ENCODE measurements at places on chromosomes 3 and 15.

GRCh38 chr3:137770835-137771399 lies 6.8 kb downstream of the SOX14 start:
- no peak for DNase-seq

- no peak for DNase-seq
These were observed 3.9 kb downstream of the MAPKAPK3 start for GRCh38 chr3:50620820-50621219.

- no peak for DNase-seq
These were observed 51.1 kb downstream of the SERP1 start for GRCh38 chr3:150495149-150495548.

DNA sequence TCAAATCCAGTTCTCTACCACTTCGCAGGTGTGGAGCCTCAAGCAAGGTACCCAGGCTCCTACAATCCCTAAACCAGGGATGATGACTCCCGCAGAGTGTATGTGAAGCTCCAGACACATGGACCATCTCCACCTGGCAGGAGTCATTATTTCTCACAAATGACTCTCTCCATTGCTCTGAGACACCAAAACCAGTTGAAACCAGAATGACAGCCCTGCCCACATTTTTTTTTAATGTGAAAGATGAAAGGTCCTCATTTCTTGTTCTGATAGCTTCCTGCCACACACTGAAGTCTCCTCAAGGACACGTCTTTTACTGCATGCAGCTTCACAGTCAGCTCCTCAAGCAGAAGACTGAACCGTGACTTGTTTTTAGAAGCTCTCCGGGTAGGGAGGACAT lies 61.4 kb upstream of the ZBTB38 start:
- DNase-seq = no peak

DNA sequence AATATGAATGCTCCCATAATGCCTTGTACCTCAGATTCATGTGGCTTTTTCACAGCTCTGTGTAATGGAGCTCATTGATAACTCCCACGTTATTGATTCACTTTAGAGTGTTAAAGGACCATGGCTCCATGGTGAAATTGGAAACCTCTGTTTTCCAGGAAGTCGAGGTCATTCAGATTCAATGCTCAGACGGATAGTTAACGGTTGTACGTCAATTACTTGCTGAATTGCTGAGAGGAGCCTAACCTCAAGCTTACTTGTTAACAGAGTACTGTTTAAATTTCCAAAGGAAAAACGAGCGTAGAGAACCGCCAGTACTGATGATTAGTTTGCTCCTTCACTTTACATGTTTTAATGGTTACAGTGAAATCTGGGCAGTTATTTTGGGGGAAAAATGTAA lies 11.1 kb downstream of the ABHD17C start:
- no peak for DNase-seq

DNA sequence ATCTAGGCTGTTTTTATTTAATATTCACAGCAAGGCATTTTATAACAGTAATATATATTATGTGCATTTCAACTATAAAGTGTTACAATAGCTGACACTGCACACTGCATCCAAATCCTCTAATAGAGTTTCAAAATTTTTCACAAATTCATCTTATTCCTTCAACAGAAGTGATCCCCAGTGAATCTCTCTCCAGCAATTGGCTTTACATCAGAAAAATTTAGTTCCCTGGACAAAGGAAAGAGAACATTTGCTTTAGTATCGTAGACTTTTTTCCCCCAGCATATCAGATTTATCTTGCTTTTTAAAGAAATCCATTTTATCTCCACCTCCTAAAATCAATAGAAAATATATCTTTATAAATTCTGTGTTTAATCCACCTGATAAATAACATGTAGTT lies 868.6 kb downstream of the TBL1XR1 start:
- DNase-seq = no peak

DNA sequence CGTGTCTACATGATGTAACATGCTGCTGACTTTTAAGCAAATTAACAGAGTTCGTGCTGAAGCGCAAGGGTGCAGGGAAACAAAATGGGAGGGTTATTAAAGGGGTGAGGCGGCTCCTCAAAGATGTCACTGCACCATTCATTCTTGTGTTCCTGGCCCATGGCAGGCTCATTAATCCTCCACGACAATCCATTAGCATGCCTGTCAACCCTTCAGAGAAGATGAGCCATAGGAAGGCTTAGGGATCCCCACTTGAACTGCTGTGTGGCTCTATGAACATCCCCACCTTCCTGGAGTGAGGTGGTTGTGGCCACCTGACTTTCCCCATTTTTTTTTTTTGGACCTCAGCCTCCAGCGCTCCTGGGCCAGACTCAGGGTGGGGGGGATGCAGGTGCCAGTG lies 45.8 kb downstream of the IGF1R start:
- DNase-seq = no peak

- no peak for DNase-seq
These were observed 12.3 kb upstream of the PHLDB2 start for GRCh38 chr3:111846717-111847116.

- no peak for DNase-seq
These were observed 26.4 kb upstream of the PIGZ start for GRCh38 chr3:196995027-196995426.

DNA sequence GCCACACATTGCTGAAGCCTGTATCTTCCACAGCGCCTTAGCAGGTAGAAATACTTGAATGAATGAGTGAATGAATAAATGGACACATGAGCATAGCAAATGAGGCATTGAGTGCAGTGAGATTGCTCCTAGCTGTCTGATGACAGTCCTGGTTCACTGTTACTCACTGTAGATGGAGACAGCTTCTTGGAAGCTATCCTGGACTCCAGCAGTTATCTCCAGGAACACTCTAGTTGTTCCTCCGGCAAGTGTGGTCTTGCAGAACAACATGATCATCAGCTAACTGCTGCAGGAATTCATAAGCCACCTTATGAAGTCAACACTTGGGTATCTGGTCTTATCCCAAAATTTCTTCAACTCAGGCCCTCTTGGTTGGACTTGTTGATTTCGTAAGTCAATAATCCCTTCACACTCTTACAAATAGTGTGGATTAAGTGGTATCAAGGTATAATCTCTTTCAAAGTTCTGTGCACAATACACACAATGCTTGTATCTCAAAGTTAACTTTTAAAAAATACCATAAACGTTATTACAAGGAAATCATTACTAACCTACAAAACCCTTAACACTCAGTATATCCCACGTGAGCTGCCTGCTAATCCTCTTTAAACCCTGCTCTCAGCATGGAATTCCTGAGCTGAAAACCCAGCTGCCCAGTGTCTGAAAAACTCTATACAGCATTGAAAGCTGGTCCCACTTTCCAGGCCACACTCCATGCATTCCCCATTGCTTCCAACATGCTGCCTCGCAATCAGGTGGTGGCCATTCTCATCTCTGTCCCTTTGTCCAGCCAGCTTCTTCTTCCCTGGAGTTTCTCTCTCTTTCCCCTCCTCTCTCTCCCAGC lies 14.4 kb upstream of the ZBTB38 start:
- no peak for DNase-seq

DNA sequence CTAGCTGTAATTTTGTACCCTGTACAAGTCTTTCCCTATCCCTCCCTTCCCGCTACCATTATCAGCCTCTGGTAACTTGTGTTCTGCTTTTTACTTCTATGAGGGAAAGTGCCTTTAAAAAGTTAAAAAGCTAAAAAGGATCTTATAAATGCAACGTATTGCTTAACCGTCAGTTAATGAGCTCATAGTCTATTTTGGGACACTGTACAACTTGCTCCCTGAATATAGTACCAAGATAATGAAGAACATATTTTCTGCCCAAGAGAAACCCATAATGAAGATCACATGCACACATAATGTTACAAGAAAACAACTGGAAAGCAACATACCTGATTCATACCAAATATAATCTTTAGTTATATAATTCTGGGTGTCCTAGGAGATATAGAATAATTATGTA lies 22.6 kb downstream of the ZIC1 start:
- DNase-seq = no peak
